ENCODE measurements at places on chromosomes 6 and 20.

DNA sequence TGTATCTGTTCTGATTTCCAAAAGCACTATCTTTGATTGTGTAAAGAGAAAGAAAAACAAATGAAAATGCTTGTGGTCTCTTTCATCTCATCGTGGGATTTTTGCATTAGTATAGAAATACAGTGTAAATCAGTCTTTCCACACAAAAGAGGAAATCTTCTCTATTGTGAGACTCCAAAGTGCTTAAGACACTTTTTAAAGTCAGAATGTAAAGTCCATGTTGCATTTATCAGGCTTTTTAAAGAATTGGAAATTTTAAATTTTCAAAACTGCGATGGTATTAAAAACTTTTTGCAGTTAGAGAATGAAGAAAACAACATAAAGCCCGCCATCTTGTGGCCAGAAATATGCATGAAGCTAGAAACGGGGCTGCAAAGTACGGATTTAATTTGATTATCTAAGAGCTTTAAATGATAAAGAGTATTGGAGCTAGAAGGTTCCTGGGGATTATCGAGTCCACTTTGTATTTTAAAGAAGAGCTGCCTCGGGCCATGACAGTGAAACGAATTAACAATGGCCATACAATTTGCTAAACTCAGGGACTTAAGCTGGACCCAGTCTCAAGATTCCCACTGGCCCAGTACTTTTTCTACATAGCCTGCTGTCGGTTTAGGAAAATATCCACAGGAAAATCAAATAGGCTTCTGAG lies 339.6 kb downstream of the ARHGAP18 start:
- no peak for DNase-seq

- no peak for DNase-seq
Observed at GRCh38 chr20:30593572-30593971, 663.9 kb upstream of the DEFB115 start.

DNA sequence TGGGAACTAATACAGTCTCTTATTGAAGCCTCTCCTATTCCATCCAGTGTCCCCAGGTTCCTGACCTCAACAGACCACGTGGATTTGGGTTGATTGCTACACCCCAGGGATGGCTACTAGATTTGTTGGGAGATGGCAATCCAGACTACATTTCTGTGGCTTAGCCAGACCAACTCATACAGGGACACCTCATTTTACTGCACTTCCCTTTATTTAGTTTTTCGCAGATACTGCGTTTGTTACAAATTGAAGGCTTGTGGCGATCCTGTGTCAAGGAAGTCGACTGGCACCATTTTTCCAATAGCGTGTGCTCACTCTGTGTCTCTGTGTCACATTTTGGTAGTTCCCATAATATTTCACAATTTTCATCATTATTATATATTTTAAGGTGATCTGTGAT lies 10.3 kb upstream of the MTRF1L start:
- no peak for DNase-seq

- no peak for DNase-seq
Observed at GRCh38 chr20:1618954-1619540, 762 bp downstream of the SIRPB1 start.

GRCh38 chr6:16846399-16846778 lies 85.1 kb upstream of the ATXN1 start:
- no peak for DNase-seq

DNA sequence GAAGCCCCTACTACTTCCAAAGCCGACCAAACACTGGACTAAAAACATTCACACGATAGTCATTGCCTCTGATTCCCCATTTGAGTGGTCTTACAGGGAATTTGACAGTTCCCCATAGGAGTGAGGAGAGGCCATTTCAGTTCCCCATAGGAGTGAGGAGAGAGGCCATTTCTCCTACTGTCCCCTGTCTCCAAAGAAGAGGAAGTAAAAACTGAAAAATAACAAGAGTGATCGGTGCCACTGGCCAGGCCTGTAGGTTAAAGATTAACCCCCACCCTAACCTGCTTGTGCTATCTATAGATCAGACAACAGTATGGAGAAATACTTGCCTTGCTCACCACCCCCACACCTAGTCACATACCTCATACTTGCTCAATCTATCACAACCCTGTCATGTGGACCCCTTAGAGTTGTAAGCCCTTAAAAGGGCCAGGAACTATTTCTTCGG lies 204.0 kb upstream of the MOCS1 start:
- DNase-seq: no peak

DNA sequence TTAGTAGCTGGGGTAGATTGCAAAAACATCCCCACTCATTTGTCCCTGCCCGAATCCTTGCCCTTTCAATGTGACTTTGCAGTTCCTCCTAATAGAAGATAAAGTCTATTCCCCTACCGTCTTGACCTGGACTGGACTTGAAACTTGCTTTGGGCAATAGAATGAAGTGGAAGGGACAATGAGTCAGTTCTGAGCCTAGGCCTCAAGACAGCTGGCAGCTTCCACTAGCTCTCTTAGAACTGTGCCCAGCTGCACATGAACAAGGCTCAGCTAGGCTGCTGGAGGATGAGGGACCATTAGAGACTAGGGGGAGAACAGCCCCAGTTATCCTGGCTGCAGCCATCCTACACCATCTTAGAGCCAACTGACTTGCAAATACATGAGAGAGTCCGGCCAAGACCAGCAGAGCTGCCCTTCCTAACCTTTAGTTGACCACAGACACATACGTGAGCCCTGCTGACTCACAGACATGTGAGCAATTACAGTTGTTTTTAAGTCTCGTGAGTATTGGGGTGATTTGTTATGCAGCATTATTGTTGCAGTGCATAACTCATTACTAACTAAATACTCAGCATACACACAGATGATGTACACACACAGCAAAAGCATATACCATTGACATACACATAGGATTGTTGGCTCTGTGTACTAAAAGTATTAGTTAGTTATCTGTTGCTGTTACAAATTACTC lies 105.5 kb downstream of the DHX35 start:
- no peak for DNase-seq

- no peak for DNase-seq
Observed at GRCh38 chr20:8631271-8631670, 437.6 kb upstream of the PLCB4 start.

DNA sequence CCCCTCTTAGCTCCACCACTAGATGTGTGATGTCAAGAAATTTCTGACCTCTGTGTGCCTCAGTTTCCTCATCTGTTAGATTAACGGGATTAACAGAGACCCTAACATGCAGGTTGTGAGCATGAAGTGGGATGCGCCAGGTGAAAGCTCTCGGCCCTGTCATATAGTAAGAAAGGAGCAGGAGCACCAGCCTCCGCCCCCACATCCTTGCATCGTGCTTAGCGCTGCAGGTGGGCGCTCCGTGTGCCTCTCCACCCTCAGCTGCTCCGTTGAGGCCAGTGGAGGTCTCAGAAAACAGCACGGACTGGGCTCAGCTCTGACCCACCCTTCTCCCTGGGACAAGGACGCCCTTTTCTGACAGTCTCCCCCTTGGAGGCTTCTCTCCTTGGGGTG lies 63.4 kb downstream of the TCP11 start:
- DNase-seq: no peak

DNA sequence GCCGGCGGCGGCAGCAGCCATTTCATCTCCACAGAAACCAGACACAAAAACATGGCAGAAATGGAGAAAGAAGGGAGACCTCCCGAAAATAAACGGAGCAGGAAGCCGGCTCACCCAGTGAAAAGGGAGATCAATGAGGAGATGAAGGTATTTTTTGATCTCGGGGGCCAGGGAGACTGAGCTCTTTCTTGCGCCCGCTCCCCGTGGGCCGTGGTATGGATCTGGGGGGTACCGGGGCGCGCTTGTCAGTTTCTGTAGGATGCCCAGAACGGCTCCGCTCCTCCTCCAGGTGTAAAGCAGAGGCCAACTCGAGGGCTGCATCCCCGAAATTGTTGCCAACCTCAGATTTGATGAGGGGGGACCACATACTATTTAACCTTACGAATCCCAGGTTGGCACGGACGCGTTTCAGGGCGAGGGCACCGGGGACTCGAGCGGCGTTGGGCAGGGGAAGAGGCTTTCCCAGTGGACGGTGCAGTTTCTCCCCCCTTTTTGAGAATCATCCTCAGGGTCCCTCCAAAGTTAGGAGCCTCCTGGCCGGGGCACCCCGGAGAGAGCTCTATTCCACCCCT lies 735 bp downstream of the SOBP start:
- DNase-seq: no peak

GRCh38 chr6:154251116-154251515 lies 105.5 kb downstream of the IPCEF1 start:
- no peak for DNase-seq

- no peak for DNase-seq
Observed at GRCh38 chr20:58408603-58409246, 19.7 kb downstream of the VAPB start.

DNA sequence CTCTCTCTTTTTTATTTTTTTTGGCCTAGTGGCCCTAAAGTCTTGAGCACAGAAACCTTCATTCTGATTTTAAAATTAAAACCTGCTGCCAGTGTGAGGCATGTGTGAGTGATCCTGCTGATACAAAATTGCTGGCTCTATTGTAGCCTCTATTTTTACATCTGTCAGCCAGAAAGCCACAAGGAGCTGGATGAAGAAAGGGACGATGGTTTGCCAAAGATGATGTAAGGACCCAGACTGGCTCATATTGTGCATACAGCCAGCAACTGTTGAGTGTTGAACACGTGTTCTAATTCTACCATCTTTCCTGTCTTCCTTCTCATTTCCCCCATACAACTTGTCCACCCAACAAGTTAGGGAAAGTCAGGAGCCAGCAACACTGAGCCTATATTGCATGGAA lies 40.8 kb upstream of the ATXN1 start:
- no peak for DNase-seq

GRCh38 chr6:37492236-37492972 lies 7.3 kb downstream of the CCDC167 start:
- DNase-seq: no peak

DNA sequence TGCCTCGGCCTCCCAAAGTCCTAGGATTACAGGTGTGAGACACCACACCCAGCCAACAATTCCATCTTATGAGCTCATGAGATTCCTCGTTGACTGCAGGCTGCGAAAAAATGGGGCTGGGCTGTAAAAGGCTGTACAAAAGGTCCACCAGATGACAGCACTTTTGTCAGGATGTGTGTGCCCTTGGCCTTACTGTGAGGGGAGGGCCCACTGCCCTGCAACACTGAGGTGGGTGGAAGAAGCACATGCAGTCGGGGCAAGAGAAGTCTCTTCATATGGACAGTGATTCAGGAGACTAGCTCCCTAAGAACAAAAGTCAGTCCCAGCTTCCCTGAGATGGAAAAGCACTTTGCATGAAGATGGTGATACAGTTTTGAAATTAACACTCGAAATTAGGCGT lies 50.5 kb downstream of the KCTD20 start:
- no peak for DNase-seq

GRCh38 chr20:40682104-40682981 lies 6.7 kb downstream of the MAFB start:
- DNase-seq: no peak

DNA sequence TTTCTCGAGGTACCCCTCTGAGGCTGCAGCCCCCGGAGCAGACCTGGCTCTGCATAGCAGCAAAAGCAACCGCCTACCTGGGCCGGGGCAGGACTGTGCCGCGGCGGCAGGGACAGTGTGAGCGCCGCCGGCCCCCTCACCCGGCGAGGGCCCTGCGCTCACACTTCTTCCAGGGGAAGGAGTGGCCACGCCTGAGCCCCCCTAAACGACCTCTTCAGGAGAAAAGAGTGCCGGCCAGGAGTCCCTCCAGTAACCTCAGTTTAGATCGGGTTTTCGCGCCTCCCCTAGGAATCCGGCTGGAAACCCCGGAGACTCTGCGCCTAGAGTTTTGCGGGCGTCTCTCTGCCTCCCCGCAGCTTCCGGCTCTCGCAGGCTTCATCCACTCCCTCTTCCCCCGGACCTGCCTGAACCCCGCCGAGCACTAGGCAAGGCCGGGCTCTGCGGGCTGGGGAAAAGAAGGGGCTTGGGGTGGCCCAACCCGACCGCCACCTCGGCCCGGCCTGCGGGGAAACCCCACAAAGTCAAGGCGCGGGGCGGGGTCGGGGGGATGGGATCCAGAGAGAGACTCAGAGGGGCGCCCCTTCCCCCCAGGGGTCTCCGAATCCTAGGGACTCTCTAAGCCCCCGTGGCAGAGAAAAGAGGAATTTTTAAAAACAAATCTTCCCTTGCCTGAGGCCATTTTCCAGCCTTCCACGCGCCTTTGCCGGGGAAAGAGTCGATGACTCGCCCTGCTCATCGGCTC lies 558 bp downstream of the LINC00237 start:
- DNase-seq: no peak

DNA sequence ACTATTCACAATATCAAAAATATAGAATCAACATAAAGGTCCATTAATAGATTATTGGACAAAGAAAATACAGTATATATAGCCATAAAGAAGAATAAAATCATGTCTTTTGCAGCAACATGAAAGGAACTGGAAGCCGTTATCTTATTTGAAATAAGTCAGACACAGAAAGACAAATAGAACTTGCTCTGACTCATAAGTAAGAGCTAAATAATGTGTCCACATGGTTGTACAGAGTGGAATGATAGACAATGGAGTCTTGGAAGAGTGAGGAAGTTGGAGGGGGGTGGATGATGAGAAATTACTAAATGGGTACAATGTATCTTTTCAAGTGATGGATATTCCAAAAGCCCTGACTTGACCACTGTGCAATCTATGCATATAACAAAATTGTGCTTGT lies 613.5 kb downstream of the PHF3 start:
- DNase-seq: no peak

GRCh38 chr20:39899881-39900280 lies 789.2 kb downstream of the MAFB start:
- DNase-seq: no peak

- no peak for DNase-seq
Observed at GRCh38 chr6:158611541-158612370, 32.8 kb downstream of the DYNLT1 start.

DNA sequence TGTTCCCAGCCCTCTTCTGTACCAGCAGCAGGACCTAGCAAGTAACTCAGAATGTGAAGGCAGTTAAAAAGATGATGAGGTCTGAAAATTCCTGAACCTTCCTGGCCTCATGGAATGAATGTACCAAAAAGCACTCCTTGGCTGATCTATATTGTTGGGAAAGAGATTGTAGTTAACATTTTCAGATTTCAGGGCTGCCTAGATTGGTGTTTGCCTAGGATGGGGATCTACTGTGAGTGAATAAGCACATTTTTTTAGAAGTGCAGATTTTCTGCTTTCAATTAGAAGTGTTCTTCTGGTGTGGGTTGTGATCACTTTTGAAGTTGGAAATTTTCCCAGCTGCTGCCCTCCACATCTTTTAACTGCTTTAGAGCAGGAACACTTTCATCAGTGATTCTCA lies 6.2 kb downstream of the MYLIP start:
- DNase-seq: no peak

- no peak for DNase-seq
Observed at GRCh38 chr20:47810116-47810677, 24.9 kb upstream of the SULF2 start.

GRCh38 chr20:38651154-38651553 lies 49.5 kb downstream of the ARHGAP40 start:
- no peak for DNase-seq

DNA sequence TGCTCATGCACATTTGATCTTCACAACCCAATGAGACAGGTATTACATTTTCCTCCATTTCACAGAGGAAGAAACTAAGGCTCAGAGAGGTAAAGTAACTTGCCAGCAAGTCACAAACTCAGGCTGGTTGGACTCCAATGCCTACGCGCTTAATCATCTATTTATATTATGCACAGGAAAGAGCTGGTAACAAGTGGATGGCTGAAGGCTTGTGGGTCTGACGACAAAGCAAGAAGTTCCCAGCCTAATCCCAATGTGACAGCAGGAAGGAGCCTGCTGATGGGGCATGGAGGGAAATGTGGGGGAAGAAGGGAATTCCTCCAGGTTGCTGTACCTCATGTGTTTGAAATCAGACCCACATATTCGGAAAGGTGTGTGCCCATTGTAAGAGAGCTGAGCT lies 3.9 kb downstream of the CDH22 start:
- DNase-seq: no peak
